Esophagus squamous epithelium (tissue), 5 donors: ENCODE measurements at places on chromosomes 7 and 10.

DNA sequence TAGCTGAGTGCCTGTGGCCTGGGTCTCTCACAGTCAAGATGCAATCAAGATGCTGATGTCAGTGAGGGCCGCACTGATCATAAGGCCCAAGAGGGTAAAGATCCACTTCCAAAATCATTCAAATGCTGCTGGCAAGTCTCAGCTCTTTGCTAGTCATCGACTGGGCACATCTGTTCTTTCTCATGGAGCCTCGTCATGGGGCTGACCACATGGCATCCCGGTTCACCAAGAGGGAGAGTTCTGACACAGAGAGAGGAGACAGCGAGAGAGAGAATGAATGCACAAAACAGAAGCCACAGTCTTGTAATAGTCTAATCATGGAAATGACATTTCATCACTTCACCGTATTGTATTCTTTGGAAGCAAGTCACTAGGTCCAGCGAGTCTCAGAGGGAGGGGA is 1067.5 kb upstream of the C7orf33 start:
- no peak for DNase-seq

DNA sequence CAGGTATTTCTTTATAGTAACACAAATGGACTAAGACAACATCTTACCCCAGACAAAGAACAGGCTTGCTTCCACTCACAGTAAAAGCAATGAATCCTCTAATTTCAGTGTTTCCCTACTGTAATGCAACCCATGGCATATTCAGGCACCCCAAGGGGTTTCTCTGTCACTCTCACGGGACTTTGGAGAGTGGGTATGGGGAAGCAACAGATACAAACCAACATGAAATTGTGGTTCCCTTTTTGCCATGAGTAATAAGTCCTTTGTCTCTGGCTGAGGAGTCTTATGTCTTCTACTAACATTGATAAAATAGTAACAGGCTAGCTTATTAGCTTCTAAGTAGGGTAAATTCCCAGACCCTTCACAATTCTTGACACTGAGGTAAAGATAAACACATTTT is 51.4 kb upstream of the AOAH start:
- no peak for DNase-seq

DNA sequence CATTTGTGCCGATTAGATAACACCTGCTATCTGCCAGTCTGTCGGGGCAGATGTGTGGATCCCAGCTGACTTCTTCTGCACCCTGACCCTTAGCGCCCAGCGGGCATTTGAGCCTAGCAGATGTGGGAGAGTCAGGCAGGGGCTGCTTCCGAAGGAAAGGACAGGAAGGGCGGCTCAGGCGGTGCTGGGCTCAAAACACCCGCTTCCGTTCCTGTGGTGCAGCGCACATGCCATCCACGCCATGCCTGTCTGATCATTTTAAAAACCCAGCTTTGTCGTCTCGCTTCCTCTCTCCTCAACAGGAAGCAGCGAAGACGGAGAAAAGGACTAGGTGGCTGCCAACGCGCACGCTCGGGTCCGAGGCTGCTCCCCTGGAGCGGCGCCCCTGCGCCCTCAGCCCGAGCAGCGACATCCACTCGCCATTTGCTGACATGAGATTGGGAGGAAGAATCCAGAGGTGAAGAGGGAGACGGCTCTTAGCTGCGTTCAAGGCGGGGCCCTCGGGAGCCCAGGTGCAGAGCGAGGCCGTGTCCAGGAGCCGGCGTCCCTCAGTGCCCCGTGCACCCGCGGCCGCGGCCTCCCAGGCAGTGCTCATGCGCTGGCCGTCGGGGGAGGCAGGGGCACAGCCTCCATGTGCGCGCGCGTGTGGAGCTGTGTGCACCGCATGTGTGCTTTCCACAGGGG is 5.9 kb upstream of the BHLHA15 start:
- no peak for DNase-seq

- DNase-seq = no peak
Observed at GRCh38 chr10:116296291-116296721, 23.3 kb upstream of the GFRA1 start.

GRCh38 chr7:83837683-83838082 is 188.7 kb upstream of the SEMA3E start:
- no peak for DNase-seq

DNA sequence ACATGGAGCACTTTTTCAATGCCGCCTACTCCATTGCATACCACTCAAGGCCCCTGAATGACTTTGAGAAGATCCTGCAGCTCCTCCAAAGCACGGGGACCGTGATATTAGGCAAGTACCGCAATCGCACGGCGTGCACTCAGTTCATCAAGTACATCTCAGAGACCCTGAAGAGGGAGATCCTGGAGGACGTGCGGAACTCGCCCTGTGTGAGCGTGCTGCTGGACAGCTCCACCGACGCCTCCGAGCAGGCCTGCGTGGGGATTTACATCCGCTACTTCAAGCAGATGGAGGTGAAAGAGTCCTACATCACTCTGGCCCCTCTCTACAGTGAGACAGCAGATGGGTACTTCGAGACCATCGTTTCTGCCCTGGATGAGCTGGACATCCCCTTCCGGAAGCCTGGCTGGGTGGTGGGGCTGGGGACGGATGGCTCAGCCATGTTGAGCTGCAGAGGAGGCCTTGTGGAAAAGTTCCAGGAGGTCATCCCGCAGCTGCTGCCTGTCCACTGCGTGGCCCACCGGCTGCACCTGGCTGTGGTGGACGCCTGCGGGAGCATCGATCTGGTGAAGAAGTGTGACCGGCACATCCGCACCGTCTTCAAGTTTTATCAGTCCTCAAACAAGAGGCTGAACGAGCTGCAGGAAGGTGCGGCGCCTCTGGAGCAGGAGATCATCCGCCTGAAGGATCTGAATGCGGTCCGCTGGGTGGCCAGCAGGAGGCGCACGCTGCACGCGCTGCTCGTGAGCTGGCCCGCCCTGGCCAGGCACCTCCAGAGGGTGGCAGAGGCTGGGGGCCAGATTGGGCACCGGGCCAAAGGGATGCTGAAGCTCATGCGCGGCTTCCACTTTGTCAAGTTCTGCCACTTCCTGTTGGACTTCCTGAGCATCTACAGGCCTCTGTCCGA is 12.7 kb upstream of the ATP6V0E2 start:
- DNase-seq = no peak

DNA sequence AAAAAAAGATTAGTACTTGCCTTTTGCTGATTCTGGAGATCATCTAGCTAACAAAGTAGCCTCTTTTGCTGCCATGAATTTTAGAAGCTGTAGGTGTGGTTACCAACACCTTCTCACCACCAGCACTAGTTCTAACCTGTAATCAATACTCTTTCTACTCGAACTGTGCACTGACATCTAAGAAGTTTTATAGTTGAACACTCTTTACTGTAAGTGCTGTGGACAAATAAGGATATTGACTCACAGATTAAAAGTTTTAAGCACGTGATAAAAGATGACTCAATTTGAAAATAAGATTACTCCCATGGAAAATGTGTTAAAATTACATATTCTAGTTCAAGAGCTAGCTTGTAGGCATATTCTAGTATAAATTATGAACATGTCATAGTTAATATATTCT is 89.9 kb downstream of the REEP3 start:
- no peak for DNase-seq

DNA sequence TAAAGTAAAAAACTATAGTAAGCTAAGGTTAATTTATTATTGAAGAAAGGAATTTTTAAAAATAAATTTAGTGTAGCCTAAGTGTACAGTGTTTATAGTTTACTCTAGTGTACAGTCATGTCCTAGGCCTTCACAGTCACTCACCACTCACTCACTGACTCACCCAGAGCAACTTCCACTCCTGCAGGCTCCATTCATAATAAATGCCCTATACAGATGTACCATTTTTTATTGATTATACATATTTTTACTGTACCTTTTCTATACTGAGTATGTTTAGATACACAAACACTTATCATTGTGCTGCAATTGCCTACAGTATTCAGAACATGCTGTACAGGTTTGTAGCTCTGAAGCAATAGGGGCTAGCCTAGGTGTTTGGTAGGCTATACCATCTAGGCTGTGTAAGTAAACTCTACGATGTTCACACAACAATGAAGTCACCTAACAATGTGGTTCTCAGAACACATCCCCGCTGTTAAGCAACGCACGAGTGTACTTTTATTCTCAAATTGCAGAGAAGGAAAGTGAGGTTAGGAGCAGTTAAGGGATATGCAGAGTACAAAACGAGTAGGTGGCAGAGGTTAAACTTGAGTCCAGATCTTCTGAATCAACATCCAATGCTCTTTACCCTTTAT is 38.9 kb upstream of the PLCE1 start:
- no peak for DNase-seq

DNA sequence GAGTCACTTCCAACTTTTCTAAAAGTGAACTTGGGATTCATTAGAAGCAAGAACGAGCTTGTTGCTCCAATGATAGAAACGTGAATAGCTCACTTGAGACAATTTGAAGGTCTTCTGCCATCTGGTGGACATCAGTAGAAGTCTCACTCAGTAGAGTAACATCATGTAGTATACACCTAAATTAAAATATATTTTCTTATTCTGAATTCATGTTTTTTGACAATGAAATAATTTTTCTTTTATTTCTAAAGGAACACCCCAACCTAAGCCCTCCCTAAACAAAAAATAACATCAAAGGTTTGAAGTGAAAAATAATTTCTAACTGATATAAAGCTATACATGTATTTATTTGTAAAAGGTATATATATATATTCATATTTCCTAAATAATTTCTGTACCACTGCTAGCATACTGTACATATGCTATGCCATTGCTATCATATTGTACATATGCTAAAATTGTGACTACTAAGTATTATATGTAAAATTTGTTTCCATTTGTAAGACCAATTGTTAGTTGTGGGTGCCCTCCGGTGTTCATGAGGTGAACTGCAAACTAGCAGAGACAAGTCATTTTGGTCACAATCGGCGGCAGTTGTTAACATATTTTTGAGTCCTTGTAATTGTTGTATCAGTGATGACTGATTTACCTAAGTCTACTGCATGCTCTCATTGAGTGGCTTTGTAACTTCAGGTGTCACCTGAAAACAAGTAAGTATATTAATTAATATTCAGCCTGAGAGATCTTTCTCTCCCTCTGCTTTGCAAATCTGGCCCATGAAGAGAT is 121.9 kb downstream of the PTPRZ1 start:
- no peak for DNase-seq

- DNase-seq = no peak
Observed at GRCh38 chr7:132399367-132399766, 176.9 kb downstream of the PLXNA4 start.

GRCh38 chr10:35511647-35512046 is 93.5 kb upstream of the GJD4 start:
- no peak for DNase-seq

- DNase-seq = no peak
Observed at GRCh38 chr10:29256586-29256985, 32.3 kb upstream of the LYZL1 start.

DNA sequence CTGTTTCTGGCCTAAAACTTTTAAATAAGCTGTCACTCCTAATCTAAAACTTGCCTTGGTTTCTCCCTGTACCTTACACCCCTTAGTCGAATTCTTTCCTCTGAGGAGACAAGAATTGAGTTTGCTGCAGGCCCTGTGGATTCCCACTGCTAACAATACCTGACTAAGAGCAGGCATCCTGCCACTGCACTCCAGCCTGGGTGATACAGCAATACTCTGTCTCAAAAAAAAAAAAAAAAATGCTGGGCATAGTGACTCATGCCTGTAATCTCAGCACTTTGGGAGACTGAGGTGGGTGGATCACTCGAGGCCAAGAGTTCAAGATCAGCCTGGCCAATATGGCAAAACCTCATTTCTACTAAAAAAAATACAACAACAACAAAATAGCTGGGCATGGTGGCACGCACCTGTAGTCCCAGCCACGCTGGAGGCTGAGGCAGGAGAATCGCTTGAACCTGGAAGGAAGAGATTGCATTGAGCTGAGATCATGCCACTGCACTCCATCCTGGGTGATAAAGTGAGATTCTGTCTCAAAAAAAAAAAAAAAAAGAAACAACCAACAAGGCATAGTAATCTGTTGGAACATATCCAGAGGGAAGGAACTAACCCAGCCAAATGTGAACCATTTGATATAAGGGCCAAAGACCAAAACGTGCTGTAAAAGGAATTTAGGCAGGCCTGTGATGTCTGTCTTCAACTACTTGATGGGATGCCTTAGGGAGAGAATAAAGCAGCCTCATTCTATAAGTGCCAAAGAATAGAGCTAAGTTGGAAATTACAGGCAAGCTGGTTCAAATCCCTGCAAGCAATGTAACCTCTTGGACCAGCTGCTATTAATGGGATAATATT is 732.7 kb upstream of the AUTS2 start:
- DNase-seq = no peak

DNA sequence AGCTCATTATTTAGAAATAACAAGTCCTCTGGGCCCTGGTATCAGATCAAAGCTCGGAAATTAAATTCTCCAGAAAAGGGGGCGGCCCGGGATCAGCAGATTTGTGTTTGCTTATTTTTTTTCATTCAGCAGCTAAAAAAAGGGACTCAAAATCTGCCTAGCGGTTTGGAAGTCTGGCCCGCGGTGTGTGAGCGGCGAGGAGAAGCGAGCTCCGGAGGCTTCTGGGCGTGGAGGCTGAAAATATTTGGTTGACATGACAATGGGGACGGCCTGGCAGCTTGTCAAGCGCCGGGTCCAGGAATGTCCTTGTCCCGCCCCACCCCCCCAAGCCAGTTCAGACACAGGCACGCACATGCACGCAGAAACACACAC is 43.4 kb downstream of the FOXL3 start:
- no peak for DNase-seq

DNA sequence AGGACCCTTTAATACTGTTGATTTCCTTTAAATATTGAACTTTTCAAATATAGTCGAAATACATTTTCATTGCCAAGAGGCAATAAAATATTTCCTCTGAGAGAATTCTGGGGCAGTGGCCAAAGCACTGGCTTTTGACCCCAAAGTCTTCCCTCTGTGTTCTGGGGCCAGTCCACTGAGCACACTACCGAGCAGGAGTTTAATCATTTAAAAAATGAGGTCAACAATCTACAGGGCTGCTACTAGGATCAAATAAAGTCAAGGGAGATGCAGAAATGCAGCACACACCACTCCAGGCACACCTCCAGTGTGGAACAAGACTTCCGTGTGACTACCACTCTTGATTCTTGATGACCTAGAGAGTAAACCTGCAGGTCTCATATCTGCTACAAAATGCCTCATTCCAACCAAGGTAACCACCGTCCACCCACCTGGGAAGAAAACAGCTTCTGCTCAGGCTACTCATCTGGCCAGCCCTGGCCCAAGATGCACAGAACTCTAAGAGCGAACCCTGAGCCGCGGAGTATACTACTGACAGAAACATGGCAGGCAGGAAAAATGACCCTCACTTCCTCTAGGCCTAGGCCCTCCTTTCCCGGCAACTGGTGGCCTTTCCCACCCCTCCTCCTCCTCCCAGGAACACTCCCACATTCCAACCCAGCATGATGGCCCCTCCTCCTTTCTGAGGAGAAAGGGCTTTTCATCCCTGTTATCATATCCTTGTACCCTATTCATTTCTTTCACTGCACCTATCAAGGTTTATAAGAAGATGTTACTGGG is 97.7 kb downstream of the ALOX5 start:
- DNase-seq = no peak
